ENCODE measurements at places on chromosomes 16 and 17. TPM values are rescaled to one million over a fixed set of nuclear protein-coding genes. Genes with fewer than 3 reads are reported as not detected.

UBTF gene
- 55.6 TPM for total RNA-seq

DNA sequence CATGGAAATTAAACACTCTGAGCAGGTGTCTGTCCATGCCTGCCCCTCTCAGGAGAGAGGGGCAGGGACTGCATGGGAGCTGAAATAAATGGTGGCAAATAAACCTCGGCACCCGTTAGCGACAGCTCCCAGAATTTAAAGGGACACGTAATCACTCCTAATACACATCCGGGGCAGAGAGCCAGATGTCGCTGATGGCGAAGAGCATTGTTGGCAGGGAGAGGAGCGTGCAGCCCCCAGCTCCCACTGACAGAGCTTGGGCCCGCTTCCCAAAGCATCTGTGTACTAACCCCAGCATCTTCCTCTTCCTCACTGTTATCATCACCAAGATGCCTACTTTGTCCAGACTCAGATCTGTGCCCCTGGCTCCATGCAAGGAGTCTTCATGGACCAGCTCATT, 85.8 kb downstream of the IRX5 start:
- ATAC-seq = no peak

DNA sequence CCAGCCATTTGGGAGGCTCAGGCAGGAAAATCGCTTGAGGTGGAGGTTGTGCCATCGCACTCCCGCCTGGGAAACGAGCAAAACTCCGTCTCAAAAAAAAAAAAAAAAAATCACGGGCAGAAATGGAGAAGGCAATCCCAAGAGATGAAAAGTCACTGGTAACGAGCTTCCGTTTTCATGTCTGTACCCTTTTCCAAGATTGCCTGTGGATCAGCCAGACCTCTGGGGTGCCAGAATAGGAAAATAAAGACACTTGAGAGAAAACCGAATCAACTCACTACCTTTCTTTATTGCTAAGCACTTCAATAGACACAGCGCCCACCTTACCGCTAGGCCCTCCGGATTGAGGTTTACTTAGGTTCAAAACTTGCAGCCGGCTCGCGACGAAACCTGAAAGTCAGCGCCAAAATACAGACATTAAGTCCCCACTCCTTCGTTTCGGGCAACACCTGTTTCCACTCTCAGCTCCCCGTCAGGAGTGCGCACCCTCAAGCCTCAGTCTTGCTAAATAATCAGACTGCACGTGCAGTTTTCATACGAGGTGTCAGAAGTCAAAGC, 970 bp upstream of the TRAF7 start:
- ATAC-seq = no peak

- no peak for ATAC-seq
Measured at GRCh38 chr17:43351691-43352090, 47.1 kb upstream of the ARL4D start.
